ENCODE measurements at places on chromosomes 6 and 20.
A peak's percentile ranks its signal among the peaks of the same experiment; 100 is the strongest.

- no peak for DNase-seq
Observed at GRCh38 chr6:167351656-167352345, 26.9 kb downstream of the TTLL2 start.

- no peak for DNase-seq
Observed at GRCh38 chr6:133333852-133334251, 92.7 kb downstream of the EYA4 start.

DNA sequence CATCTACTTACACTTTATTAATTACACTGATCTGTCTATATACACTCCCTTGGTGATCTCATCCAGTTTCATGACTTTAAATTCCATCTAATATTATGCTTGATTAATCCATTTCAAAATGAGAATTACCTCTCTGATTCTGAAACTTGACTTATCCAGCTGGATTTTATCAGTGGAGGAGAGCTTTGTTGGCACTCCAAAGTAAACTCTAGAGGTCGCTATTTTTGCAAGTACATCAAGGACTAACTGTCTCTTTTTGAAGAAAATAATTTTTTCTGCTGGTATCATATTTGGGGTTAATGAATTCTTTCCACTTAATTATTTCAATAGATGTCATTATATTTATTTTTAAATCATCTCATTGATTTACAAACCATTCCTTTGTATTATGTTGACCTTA lies 630.3 kb upstream of the MAN1A1 start:
- DNase-seq = no peak

- peak; percentile 2 for DNase-seq
Observed at GRCh38 chr6:141077355-141078333, 1055.1 kb upstream of the GJE1 start.

DNA sequence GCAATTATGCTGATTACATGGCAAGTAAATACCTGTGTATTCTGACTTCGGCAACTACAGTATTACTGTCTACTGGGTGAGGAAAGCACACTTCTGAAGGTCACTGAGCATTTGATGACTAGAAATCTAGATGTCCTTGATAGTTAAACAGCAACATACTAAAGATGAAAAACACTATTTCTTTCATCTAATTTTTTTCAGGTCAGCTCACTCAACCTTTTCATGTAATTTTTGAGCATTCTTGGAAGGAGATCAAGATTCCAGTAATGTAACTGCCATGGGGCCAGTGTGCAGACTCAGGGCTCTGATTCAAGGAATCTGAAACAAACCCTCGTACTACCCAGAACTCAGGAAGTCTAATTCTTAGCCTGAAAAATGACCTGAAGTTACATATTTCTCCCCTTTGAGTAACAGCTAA lies 222.6 kb upstream of the TAB2 start:
- DNase-seq = no peak

GRCh38 chr20:1524004-1524403 lies 32.8 kb upstream of the SIRPB2 start:
- no peak for DNase-seq

DNA sequence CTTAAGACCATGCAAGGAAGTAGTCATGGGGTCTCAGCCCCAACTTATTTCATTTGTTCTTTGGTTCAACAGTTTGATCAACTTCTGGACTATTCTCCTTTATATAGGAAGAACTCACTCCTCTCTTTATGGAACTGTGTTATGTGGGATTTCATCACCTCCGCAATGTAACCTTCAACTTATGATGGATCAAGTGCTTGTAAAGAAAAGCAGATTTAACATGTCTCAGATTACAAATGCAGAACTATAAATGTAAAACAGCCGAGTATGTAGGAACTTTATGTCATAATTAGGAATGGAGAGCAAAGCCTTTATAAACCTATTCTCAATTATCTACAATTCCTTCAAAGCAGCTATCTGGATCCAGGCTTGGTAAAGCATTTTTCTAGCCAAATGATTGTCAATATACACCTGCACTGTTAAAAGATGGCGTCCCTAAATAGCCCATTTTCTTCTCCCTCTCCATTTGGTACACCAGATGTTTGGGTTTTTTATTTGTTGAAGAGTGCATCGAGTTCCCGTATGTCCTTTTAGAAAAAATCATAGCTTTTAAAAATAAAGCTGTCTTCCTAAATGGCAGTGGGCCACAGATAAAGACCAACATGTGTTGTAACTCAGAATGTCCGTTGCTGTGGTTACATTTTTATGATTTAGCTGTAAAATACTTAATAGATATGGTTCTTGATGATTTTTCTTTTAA lies 985.1 kb upstream of the SLC35B3 start:
- no peak for DNase-seq

- DNase-seq = no peak
Observed at GRCh38 chr6:41147917-41148316, 6.2 kb downstream of the TREML1 start.

DNA sequence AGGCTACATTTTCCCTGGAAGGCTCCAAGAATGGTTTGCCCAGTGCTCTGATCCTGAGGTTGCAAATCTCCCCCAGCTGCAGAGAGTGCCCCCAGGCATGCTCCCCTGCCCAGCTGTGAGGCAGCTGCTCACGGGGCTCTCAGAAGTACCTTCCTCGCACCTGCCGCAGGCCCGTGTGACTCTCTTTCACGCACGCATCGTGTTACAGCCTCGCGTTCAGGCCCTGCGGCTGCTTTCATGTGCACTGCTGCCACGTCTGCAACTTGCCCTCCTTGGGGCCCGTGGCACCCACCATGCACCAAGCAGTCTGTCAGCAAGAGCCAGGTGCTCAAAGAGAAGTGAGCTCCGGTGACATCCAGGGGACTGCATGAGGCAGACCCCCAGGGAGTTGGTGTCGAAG lies 28.6 kb upstream of the SPO11 start:
- no peak for DNase-seq

DNA sequence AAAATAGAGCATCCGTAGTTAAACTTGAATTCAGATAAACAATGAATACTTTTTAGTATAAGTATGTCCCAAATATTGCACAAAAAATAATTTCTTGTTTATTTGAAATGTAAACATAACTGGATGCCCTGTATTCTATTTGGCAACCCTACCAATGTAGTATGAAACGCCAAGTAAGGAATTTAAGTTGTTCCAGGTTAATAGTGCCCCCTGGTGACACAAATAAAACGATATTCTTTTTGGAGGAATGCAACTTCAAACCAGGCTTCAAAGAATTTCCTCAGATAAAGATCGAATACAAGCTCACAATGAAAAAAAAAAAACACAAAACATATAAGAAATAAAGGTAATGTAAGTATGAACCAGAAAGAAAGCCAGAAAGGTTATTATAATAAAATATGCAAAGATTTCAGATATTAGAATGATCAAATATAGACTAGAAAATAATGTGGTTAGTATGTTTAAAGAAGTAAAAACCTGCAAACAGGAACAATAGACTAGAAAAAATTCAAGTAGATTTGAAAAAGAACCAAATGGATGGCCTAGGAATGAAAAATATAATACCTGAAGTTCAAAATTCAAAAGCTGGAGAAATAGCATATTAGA lies 18.4 kb upstream of the AKAP7 start:
- peak; percentile 44 for DNase-seq

GRCh38 chr6:52502306-52503029 lies 74.4 kb downstream of the TRAM2 start:
- DNase-seq = no peak

Data from stimulated activated CD4-positive, alpha-beta T cell treated with anti-CD3 and anti-CD28 coated beads, Interleukin-12 subunit alpha, Interleukin-12 subunit beta, amount 100 ng/mL, for 48 hours (primary cell).